ENCODE measurements at places on chromosomes 7 and 10. TPM values are rescaled to one million over a fixed set of nuclear protein-coding genes. Genes with fewer than 3 reads are reported as not detected.
A peak's percentile ranks its signal among the peaks of the same experiment; 100 is the strongest.

DNA sequence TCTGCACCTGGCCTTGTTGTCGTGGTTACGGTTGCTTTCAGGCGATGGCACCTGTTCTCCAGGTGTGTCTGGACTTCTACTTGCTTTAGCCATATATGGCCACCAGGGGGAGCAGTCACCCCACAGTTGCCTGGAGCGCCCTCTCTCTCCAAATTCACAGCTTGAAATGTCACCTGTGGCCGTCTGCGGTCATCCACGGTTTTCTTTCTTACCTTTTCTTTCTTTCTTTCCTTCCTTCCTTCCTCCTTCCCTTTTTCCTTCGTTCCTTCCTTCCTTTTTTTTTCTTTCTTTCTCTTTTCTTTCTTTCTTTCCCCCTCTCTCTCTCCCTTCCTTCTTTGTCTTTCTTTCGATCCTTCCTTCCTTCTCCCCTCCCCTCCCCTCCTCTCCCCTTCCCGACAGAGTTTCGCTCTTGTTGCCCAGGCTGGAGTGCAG, 150.5 kb upstream of the VKORC1L1 start:
- peak; percentile 59 for DNase-seq

CCDC3 gene
- 13.0 TPM for total RNA-seq

GRCh38 chr10:104387130-104387888, 33.7 kb downstream of the CFAP58 start:
- DNase-seq = no peak

DNA sequence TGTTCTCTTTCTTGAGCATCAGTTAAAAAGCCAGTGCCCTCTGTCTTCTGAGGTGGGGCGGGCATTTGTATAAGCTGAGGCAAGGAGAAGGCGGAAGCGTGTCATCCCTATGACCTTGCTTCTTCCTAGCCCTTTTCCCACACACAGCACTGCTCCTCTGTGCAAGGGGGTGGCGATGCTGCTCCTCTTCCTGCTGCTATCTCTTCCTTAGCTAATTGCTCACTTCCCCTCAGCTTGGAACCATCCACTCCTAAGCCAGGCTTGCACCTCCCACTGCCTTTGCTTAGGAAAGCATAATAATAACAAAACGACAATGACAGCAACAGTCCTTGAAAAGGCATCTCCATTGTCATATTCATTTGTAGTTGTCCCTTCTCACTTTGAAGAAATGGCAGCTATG, 366.9 kb downstream of the PHTF2 start:
- DNase-seq = no peak

DNA sequence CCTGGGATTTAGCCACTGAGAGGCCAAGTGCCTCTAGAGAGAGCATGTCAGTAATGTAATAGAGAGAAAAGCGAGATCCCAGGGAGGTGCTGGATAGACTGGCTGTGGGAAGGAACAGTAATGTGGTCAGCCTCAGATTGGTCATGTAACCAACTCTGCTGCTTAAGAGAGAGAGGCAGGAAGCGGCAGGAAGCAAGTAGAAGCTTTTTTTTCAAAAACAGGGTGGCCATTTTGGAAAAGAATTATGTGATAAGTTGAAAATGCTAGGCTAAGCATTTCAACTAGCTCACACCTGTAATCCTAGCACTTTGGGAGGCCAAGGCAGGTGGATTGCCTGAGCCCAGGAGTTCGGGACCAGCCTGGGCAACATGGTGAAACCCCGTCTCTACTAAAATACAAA, 3.7 kb upstream of the PCOLCE start:
- no peak for DNase-seq

DNA sequence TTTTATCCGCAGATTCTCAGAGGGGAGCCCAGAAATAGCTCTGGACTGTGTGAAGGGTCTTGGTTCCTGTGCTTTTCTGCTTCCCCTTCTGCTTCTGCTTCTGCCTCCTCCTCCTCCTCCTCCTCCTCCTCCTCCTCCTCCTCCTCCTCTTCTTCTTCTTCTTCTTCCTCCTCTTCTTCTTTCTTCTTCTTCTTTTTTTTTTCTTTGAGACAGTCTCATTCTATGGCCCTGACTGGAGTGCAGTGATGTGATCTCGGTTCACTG, 11.6 kb downstream of the PDZD7 start:
- DNase-seq = no peak

HGF gene
- 8.5 TPM for total RNA-seq

DNA sequence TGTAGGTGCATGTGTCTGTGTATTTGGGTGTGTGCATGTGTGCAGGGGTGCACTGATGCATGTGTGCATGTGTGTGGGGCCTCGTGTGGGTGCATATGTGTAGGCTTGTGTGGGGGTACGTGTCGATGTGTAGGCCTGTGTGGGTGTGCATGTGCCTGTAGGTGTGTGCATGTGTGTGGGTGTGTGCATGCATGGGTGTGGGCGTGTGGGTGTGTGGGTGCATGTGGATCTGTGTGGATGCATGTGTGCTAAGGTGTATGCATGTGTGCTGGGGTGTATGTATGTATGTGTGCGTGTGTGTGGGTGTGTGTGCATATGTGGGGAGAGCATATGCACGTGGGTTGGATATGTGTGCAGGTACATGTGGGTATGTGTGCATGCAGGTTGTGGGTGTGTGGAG, 73.2 kb downstream of the NKX6-2 start:
- peak; percentile 27 for DNase-seq

All from breast epithelium (tissue), 4 donors.